ENCODE measurements at places on chromosomes 13 and 19.

GRCh38 chr19:12689581-12690216, 1.9 kb downstream of the GNG14 start:
- no peak for DNase-seq

DNA sequence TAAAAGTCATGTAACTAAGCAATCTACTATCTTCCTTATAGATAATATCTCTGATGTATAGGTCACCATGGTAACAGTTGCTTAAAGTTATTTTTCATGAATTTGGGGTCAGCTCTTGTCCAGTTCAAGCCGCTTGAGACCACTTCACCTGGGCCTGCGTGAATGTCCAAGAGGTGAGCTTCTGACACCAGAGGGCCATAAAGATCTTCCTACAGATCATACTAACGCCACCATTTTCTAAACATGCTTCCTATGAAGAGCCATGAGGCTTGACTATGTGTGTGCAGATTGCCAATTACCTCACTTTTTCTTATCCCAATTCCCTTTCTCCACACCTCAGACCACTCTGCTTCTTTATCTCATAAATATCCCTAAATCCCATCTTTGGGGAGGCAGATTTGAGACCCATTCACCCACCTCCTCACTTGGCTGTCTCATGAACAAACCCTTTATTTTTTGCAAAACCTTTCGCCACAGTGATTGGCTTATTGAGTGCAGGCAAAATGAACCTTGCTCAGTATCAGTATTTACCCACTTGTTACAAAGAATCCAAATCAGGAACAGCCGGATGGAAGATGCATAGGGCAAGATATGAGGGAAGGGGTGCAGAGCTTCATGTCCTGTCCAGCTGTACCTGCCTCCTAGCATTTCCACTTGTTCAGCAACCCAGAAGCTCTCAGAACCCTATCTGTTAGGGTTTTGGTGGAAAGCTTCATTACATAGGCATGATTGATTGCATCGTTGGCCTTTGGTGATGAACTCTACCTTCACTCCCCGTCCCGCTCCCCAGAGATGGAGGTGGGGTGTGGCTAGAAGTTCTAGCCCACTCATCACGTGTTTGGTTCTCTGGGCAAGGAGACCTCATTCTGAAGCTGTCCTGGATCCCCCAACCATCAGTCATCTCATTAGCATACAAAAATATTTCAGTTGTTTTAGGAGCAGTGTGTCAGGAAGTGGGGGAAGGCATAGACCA, 34.2 kb downstream of the FAM187B start:
- DNase-seq: no peak

DNA sequence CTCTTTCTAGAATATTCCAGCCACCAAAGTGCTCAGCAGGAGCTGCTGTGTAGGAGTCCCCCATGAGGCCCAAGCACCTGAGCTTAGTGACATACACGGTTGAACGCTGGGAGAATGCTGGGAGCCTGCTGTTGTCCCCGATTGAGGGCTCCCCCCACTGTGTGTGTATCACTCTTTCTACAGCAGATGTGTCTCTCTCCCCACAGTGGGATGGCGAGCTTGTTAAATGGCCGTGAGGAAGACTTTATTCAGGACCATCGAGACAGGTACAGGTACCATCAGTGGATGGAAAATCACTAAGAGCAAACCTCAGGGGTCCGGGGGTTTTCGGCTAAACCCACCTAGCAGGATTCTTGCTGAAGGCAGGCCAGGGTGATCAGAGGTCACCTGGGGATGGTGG, 22.7 kb downstream of the EPN1 start:
- DNase-seq: no peak

GRCh38 chr13:21078501-21078900, 17.1 kb upstream of the LATS2 start:
- DNase-seq: no peak

GRCh38 chr13:95118541-95119324, 182.5 kb downstream of the ABCC4 start:
- DNase-seq: no peak

GRCh38 chr13:79711631-79712030, 230.7 kb downstream of the NDFIP2 start:
- DNase-seq: no peak

DNA sequence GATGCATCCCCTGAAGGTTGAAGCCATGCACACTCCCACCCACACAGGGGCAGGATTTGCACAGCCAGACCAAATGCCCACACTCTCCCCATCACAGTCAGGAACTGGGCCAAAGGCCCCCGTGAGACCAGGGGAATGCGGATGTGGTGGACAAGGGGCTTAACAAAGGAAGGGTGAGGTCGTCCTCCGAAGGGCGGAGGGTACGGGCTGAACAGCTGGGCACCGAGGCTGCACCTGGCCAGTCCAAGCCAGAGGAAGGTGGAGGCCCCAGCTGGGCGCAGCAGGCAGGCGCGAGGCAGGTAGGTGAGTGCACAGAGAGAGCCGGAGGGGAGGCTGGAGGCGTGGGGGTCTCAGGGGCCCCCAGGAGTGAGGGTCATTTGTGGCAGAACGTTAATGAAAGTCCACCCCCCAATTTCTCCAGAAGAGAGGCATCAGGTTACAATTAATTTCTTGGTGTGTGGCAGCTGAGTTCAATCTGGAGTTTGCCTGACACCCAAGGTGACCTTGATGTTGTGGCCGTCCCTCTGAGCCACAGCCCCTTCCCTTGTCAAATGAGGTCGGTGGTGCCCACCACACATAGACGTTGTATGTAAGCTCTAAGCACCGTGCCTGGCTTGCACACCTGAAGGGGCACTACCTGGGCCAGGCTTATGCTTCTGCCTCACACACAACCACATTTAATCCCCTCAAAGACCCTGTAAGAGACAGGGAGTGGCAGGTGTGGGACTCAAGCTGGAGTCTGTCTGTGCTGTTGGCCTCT, 2.9 kb downstream of the KLK15 start:
- no peak for DNase-seq

DNA sequence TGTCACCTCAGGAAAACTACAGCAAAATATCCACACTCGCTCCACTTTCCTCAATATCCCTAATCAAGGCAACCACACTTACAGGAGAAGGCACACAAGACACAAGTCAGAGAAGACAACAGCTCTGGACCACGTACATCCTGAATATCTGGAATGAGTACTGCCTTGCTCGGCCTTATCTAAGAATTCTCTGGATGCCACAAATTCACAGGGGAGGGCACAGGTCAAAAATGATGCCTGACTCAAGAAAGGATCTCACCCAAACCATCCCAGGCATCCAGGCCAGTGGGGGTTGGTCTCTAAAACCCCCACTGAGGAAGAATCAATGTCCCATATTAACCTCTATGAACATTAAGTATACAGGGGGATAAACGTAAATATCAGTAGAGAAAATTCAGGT, 29.9 kb downstream of the ATP7B start:
- DNase-seq: no peak

- DNase-seq: no peak
These were observed 6.7 kb downstream of the FCGBP start for GRCh38 chr19:39927524-39928356.

DNA sequence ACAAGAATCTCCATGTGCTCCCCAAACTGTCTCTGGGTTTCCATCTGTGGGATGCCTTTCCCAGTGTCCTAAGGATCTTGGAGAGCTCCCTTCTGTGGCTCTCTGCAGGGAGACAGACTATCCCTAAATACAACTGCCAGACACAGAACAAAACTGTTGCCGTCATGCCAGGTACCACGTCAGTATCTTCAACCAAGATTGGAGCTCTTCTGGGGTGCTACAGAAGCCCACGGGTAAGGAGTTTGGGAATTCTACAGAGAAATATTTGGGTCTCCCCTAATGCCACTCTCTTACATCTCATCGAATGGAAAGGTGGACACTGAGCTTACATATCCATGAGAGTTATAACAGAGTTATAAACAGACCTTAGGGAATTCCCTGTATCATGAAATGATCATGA, 4.9 kb upstream of the MBD3L3 start:
- no peak for DNase-seq

DNA sequence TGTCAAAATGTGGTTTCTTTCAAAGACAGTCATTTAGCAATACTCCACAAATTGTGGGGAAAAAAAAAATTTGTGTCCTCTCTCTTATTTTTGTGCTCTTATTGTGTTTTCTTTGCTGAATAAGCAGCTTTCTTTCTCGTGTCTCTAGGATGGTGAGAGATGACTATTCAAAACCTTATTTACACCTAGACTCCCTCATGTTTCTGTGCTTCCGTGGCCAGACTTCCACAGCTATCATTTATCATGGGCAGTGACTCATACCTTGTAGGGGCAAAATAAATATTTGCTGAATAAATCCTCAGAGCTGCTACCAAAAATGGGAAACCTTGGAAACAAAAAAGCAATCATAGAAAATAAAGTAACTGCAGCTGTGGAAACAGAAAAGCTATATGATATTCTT, 204.9 kb upstream of the MIR17HG start:
- DNase-seq: no peak

- no peak for DNase-seq
These were observed 10.3 kb downstream of the MBD3L2B start for GRCh38 chr19:7010722-7011593.

GRCh38 chr13:78606471-78607408, 3.4 kb upstream of the POU4F1 start:
- DNase-seq: no peak

DNA sequence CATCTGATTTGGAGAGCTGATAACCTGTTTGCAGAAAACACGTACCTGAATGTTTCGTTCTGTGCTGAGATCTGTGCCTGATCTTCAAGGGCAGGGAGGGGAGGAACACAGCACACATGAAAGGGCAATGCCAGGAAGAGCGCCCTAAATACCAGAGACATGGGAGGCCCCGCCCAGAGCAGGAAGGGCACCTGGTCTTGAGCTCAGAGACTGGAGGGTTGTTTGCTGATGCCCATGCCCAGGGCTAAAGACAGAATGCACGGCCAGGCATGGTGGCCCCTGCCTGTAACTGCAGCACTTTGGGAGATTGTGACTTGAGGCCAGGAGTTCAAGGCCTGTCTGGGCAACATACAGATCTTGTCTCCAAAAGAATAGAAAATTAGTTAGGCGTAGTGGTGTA, 183.2 kb downstream of the TUBA3C start:
- no peak for DNase-seq

GRCh38 chr13:77701305-77701704, 3.8 kb downstream of the SLAIN1 start:
- no peak for DNase-seq

GRCh38 chr19:10352764-10353671, 13.6 kb upstream of the ICAM3 start:
- no peak for DNase-seq

GRCh38 chr13:21573920-21574712, 29.9 kb downstream of the MICU2 start:
- DNase-seq: no peak

- DNase-seq: no peak
These were observed 2.8 kb upstream of the FOSB start for GRCh38 chr19:45464852-45465441.

DNA sequence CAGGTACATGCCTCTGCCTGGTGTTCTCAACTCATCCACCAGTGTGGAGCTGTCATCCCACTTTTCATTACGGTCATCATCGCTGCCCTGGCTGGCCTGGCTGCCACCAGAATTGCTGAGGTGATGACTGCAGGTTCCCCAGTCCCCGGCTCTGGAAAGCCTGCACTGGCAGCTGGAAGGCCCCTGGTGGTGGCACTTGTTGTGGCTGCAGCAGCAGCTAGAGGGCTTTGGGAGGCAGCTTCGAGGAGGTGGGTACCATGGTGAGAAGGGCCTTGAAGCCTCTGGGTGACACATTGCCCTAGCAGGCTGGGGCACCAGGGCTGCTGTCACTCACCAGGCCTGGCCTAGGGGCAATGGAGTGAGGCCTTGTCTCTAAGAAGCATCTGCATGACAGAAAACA, 25.3 kb upstream of the ZNF14 start:
- DNase-seq: no peak

GRCh38 chr13:48038761-48039160, 1.2 kb downstream of the NUDT15 start:
- no peak for DNase-seq

DNA sequence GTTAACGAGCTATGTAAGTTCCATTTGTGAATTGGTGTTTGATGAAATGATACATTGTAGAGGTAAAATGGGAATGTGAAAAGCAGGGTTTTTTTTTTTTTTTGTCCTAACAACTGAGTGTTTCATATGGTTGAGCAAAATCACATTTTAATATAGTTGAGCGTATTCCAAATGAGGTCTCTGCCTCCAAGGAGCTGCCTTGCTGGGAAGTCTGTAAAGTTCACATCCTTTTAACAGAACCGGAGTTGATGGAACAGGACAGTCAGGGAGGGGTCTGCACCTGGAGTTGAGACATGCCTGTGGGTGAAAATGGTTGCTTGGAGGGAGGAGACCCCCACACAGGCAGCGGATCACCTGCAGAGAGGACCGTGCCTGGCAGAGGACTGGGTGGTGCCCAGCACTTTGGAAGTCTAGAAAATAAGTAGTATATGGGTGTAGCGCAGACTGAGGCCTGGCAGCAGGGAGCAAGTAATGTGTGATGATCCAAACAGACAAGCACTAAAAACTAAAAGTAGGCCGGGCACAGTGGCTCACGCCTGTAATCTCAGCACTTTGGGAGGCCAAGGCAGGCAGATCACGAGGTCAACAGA, 75.2 kb upstream of the UBAC2 start:
- no peak for DNase-seq

GRCh38 chr19:7852851-7853769, 21.1 kb downstream of the PRR36 start:
- peak; percentile 88 for DNase-seq
